Suppressor macrophage treated with lipopolysaccharide for 4 hours (primary cell): ENCODE measurements at places on chromosomes 16 and 17.
A peak's percentile ranks its signal among the peaks of the same experiment; 100 is the strongest.

GRCh38 chr17:82049106-82049505, 2.5 kb downstream of the RFNG start:
- no peak for DNase-seq

GRCh38 chr16:5557448-5557847, 459.9 kb upstream of the EEF2KMT start:
- no peak for DNase-seq

- peak; percentile 4 for DNase-seq
Observed at GRCh38 chr17:14135906-14136590, 66.7 kb downstream of the COX10 start.

- DNase-seq: no peak
Observed at GRCh38 chr16:28930203-28930602, 1.6 kb upstream of the CD19 start.
